ENCODE measurements at places on chromosomes 2 and 18. TPM values are rescaled to one million over a fixed set of nuclear protein-coding genes. Genes with fewer than 3 reads are reported as not detected.

Gene RFX8
- total RNA-seq, result 0.49 TPM

Gene ALPP
- total RNA-seq, result not detected

Gene CD28
- total RNA-seq, result 130 TPM

Gene GALR1
- total RNA-seq, result not detected

Gene GCG
- total RNA-seq, result not detected

Gene CFAP65
- total RNA-seq, result not detected

DNA sequence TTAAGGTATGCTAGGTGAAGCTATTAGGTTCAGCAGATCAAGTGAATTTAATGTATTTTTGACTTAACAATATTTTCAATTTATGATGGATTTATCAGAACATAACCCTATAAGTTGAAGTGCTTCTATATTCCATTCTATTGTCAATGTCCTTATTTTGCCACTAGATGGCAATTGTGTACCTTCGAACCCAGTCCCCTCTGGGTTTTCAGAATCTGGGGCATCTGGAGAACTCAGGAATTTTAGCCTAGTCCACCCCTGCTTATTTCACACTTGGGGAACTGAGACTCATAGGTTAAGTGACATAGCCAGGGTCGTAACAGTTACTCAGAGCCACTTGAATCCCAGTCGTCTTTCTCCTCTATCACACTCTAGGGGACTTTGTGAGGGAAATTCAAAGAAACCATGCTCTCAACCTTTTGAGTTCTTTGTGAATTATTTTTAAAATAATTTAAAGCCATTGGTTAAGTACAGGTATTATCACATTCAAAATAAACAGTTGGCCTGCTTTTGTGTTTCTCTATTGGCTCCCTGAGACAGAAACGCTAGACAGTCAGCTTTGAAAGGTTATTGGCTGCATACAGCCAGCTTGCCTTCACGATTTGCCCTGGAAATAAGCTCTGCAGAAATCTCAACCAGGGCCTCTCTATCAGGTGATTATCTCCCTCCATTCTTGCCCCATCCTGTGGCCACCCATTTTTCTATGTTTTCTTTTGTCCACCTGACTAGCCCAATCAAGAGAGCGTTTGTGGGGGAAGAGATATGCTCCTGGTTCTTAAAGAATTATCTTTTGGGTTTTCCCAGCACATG is 145.0 kb downstream of the TTC27 start:
- H3K27me3 ChIP-seq, result no peaks in the 10 kb centered on the region
- no peak overlapping the region for H3K27ac ChIP-seq
- no peak overlapping the region for H3K4me3 ChIP-seq
- H3K36me3 ChIP-seq, result peaks cover 5% of the 10 kb centered on the region

GRCh38 chr18:9539283-9539682 is 64.0 kb downstream of the RALBP1 start:
- no peak for DNase-seq
- H3K27me3 ChIP-seq, result no peaks in the 10 kb centered on the region
- H3K27ac ChIP-seq, result no peak overlapping the region
- no peak overlapping the region for H3K4me3 ChIP-seq
- peaks cover 17% of the 10 kb centered on the region for H3K36me3 ChIP-seq

DNA sequence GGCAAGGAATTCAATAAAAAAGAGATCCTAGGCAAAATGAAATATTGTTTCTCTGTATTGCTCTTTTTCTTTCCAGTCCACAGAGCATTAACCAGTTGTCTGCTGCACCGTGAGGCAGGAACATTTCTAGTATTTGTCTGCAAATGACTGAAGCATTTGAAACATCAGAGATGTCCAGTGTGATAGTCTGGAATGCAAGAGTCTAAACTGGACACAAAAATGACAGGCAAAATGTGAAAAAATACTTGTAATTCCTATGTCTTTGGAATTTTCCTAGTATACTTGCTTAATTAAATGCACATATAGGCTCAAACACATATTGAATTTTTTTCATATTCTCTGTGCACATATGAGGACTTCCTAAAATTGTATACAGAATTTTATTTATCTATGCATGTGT is 120.5 kb upstream of the SPATS2L start:
- no peaks in the 10 kb centered on the region for H3K4me1 ChIP-seq
- peaks cover 30% of the 10 kb centered on the region for H3K27me3 ChIP-seq
- H3K4me3 ChIP-seq, result no peak overlapping the region
- H3K36me3 ChIP-seq, result no peaks in the 10 kb centered on the region

GRCh38 chr2:101827246-101827645 is 129.7 kb downstream of the MAP4K4 start:
- peak overlapping the region; percentile 41 for H3K4me3 ChIP-seq
- no peaks in the 10 kb centered on the region for H3K27me3 ChIP-seq
- DNase-seq, result no peak

DNA sequence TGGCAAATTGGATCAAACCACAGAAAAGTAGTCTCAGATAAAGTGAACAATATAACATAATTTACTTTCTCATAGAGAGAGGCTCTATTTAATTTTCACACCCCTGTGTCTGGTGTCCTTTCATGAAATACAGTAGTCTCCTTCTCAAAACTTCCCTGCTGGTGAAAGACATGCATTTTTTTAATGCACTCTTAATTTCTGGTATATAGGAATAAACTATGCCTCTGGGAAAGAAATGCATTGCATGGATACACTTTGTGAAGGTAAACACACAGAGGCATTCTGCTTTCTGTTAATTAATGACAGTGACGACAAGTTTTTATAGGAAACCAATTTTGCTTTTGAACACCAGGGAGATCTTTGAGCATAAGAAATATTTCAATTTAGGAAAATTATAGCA is 24.1 kb upstream of the TMEM178A start:
- no peak overlapping the region for H3K27ac ChIP-seq
- no peaks in the 10 kb centered on the region for H3K36me3 ChIP-seq
- no peaks in the 10 kb centered on the region for H3K4me1 ChIP-seq
- no peak for DNase-seq
- no peak overlapping the region for H3K4me3 ChIP-seq

- no peak overlapping the region for H3K27ac ChIP-seq
- H3K36me3 ChIP-seq, result no peaks in the 10 kb centered on the region
- H3K4me1 ChIP-seq, result no peaks in the 10 kb centered on the region
- H3K4me3 ChIP-seq, result no peak overlapping the region
These were observed 148.1 kb upstream of the RPRM start for GRCh38 chr2:153626676-153627075.

GRCh38 chr2:231425291-231425810 is 29.8 kb downstream of the B3GNT7 start:
- peaks cover 7% of the 10 kb centered on the region for H3K4me1 ChIP-seq
- H3K27me3 ChIP-seq, result no peaks in the 10 kb centered on the region
- DNase-seq, result no peak

GRCh38 chr18:76838182-76838581 is 15.8 kb downstream of the ZNF236 start:
- no peaks in the 10 kb centered on the region for H3K27me3 ChIP-seq
- DNase-seq, result no peak
- H3K27ac ChIP-seq, result no peak overlapping the region
- H3K4me3 ChIP-seq, result no peak overlapping the region

DNA sequence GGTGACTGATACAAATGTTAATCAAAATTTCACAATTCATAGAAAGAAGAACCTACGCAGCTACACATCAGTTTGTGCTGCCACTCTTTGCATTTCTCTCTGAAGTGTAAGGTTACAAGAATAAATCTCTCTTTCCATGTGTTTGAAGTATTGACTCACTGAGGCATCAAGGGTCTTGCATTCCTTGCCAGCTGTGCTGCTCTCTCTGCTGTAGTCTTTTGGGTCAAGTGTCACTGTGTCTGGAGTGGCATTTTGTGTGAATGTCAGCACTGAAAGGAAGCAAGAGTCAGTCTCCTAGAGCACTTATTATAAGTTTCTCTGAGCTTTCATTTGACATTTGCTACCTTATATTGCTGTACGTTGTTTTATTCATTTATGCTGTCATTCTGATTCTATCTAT is 1696.1 kb upstream of the LRRTM1 start:
- H3K27ac ChIP-seq, result no peak overlapping the region
- no peak for DNase-seq
- H3K36me3 ChIP-seq, result no peaks in the 10 kb centered on the region
- no peak overlapping the region for H3K4me3 ChIP-seq
- no peaks in the 10 kb centered on the region for H3K4me1 ChIP-seq

GRCh38 chr2:191836853-191837769 is 9.8 kb downstream of the CAVIN2 start:
- H3K4me3 ChIP-seq, result no peak overlapping the region
- DNase-seq, result no peak
- peaks cover 1% of the 10 kb centered on the region for H3K4me1 ChIP-seq
- H3K27ac ChIP-seq, result no peak overlapping the region

- H3K27me3 ChIP-seq, result peaks cover 44% of the 10 kb centered on the region
- peak; percentile 79 for DNase-seq
- peak overlapping the region; percentile 58 for H3K4me3 ChIP-seq
- H3K4me1 ChIP-seq, result peaks cover 13% of the 10 kb centered on the region
- no peak overlapping the region for H3K27ac ChIP-seq
These were observed 305.4 kb upstream of the HS6ST1 start for GRCh38 chr2:128623776-128624761.

DNA sequence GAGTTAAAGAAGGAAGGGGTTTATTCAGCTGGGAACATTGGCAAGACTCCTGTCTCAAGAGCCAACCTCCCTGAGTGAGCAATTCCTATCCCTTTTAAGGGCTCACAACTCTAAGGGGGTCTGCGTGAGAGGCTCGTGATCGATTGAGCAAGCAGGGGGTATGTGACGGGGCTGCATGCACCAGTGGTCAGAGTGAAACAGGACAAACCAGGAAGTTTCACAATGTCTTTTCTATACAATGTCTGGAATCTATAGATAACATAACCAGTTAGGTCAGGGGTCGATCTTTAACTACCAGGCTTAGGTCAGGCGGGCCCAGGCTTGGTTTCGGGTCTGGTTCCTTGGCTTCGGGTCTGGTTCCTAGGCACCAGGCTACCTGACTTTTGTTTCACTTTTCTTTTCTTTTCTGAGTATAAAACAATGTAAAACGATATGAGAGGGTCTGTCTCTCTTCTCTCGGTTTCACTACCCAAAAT is 30.1 kb upstream of the LIPG start:
- H3K27me3 ChIP-seq, result peaks cover 18% of the 10 kb centered on the region
- H3K27ac ChIP-seq, result no peak overlapping the region
- no peaks in the 10 kb centered on the region for H3K4me1 ChIP-seq
- no peaks in the 10 kb centered on the region for H3K36me3 ChIP-seq
- H3K4me3 ChIP-seq, result no peak overlapping the region

GRCh38 chr2:154193246-154193645 is 321.5 kb downstream of the GALNT13 start:
- no peaks in the 10 kb centered on the region for H3K36me3 ChIP-seq
- DNase-seq, result no peak
- no peak overlapping the region for H3K4me3 ChIP-seq
- H3K4me1 ChIP-seq, result no peaks in the 10 kb centered on the region

GRCh38 chr2:69251943-69252342 is 135.1 kb downstream of the GFPT1 start:
- H3K27ac ChIP-seq, result no peak overlapping the region
- no peaks in the 10 kb centered on the region for H3K4me1 ChIP-seq
- H3K36me3 ChIP-seq, result no peaks in the 10 kb centered on the region
- peaks cover 32% of the 10 kb centered on the region for H3K27me3 ChIP-seq
- no peak overlapping the region for H3K4me3 ChIP-seq

- no peaks in the 10 kb centered on the region for H3K36me3 ChIP-seq
- H3K4me3 ChIP-seq, result no peak overlapping the region
- H3K27me3 ChIP-seq, result no peaks in the 10 kb centered on the region
- DNase-seq, result no peak
- no peak overlapping the region for H3K27ac ChIP-seq
- no peaks in the 10 kb centered on the region for H3K4me1 ChIP-seq
These were observed 126.2 kb downstream of the NR4A2 start for GRCh38 chr2:156206355-156206754.

DNA sequence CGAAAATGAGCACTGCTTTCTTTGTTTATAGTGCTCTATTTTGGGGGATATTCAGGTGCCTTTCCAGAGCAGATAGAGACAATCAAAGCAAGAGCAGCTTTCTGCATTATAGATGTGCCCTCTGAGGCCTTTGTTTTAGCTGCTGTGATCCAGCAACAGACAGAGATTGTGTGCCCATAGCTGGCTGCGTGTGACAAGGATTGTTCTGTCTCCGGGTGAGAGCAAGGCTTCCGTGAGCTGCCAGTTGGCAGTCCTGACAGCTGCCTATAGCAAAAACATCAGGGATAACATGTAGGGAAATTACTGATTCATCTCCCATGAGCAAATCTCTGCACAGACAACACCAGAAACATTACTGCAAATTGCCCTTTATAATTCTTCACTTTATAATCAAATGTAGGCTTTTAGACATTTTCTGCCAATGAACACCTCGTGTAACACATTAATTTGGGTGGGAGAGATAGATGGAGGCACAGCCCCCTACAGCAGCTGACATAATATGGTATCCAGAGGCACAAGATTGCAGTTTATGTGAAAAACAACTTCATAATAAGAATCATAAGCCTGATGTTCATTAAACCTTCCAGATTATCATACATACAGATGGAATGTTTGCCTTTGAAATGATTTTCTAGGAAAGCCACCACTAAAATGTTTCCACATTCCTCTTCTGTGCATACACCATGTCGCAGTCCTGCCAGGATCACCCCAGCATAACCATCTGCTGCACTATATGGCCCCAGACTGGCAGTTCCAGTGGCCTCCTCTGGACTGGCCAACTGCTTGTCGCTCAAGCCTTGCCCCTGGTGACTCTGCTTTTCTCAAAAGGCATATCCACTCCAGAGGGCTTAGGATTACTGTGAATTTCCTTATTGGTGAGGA is 131.2 kb downstream of the TRIB2 start:
- H3K27ac ChIP-seq, result no peak overlapping the region
- DNase-seq, result no peak
- peaks cover 40% of the 10 kb centered on the region for H3K27me3 ChIP-seq

DNA sequence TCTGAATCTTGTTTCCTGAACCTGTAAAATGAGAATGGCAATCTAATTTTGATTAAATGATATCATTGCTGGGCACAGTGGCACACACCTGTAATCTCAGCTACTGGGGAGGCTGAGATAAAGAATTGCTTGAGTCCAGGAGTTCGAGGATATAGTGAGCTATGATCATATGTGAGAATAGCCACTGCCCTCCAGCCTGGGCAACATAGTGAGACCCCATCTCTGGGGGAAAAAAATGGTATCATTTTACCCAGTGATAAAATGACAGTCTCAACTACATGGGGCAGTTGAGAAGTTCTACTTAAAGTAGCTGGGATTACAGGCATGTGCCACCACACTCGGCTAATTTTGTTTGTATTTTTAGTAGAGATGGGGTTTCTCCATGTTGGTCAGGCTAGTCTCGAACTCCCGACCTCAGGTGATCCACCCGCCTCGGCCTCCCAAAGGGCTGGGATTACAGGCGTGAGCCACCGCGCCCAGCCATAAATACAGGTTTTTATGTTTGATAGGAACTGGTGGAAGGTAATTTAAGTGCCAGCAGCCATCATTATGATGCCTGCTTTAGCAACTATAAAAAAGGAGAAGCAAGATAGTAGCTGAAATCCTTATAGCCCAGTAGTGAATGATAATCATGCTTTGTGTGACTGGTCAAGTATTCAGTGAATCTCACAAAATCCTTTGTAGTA is 17.0 kb downstream of the BZW1 start:
- peaks cover 19% of the 10 kb centered on the region for H3K36me3 ChIP-seq
- H3K27ac ChIP-seq, result no peak overlapping the region
- H3K27me3 ChIP-seq, result peaks cover 2% of the 10 kb centered on the region
- no peak for DNase-seq
- peaks cover 7% of the 10 kb centered on the region for H3K4me1 ChIP-seq

Measured in activated CD4-positive, alpha-beta T cell treated with anti-CD3 and anti-CD28 coated beads, Interleukin-2, amount 10 ng/mL, durations not matched to agents 24 days and 14 days (primary cell).